ENCODE measurements at places on chromosomes 12 and 14.
A peak's percentile ranks its signal among the peaks of the same experiment; 100 is the strongest.

- DNase-seq: no peak
These were observed 71.6 kb downstream of the OTOGL start for GRCh38 chr12:80170915-80171314.

DNA sequence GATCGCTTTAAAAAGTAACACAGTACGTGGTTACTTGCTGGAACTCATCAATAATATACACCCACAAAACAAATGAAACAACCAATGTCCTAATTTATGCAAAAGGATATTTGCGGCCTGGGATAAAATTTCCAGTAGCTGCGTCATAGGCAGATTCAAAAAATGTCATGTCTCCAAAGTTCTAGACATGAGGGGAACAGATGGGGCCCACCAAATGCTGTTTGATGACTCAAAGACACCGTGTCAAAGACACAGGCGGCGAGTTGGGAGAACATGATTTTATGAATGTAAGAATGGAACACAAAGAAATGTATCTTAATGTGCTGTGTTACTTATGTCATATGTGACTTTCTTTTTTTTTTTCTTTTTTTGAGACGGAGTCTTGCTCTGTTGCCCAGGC is 34.3 kb upstream of the NCOR2 start:
- DNase-seq: no peak

- no peak for DNase-seq
These were observed 352.1 kb downstream of the ATP23 start for GRCh38 chr12:58293308-58293982.

GRCh38 chr14:79701371-79701770 is 509.9 kb downstream of the DIO2 start:
- no peak for DNase-seq

- DNase-seq: no peak
These were observed 8.5 kb upstream of the IL22 start for GRCh38 chr12:68261896-68262295.

GRCh38 chr12:113940357-113941207 is 25.5 kb downstream of the RBM19 start:
- DNase-seq: no peak

GRCh38 chr14:60204843-60205774 is 39.9 kb upstream of the DHRS7 start:
- no peak for DNase-seq

- DNase-seq: peak; percentile 88
These were observed 10.6 kb downstream of the CEP128 start for GRCh38 chr14:80930836-80931389.

- DNase-seq: no peak
These were observed 57.8 kb upstream of the ZDHHC17 start for GRCh38 chr12:76706101-76706500.

DNA sequence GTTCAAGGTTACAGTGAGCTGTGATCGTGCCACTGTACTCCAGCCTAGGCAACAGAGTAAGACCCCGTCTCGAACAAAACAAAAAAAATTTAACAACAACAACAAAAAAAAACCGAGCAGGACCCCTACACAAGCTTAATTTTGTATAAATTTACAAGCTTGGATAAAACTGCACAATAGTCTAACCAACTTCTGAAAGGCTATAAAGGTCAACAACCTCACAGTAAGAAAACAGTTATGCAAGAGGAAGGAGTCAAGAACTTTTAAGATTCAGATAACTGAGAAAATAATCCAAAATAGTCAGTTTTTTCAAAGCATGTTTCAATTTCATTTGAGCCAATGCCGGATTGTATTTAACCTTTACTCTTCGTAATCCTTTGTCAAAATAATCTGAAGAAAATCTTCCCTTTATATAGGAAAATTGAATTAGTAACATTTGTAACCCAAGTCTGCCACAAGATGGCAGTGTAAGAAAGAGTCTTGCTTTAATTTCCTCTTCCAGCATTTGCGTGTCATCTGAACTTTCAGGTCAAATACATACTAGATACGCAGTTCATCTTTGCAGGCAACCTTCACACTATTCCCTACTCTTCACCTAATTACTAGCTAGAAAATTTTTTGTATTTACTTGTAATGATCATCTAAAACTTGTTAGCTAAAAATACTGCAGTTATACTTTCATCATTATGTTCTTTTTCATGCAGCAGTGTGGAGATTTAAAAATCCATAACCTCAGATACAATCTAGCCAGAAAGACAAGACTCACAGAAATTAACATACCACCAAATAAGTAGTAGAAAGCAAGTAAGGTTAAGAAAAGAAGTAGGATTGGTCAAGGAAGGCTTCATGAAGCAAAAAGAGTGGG is 5.8 kb downstream of the CCNB1IP1 start:
- DNase-seq: peak; percentile 33

DNA sequence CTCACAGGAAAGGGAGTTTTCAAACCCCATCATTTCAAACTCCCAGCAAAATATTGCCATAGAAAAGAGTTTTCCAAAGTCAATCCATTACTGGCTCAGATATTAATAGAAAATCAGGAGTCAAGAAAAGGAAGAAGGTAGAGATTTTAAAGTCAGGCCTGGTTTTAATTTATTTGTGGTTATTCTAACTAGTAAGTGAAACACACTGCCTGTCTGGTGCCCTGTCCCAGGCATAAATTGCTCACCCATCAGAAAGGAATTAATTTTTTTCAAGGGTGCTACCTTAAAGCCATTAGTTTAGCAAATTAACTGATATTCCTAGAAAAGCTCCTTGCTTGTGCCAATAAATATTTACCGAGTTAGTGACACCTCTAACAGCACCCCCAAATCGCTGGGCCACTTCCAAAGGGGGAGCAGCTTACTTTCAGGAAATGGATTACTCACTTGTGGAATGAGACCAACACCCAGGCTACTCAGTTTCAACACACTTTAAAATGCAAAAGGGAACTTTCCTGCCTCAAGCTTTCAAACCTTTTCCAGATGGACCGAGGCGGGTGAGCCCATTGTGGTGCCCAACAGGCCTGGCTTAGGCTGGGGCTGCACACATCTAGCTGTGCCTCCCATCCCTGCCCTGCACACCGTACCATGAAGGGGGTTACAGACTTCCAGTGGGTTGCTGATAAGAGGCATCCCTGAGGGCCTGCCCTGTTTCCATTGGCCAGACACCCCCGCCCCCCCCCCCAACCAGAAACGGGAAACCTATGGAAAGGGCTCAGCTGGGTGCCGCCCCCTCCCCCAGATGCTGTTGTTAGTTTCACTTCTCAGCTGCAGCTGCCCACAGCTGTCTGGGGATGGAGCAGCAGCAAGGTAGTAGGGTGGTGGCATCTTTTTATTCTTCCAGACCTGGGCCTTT is 117.2 kb downstream of the SAMD4A start:
- DNase-seq: no peak

DNA sequence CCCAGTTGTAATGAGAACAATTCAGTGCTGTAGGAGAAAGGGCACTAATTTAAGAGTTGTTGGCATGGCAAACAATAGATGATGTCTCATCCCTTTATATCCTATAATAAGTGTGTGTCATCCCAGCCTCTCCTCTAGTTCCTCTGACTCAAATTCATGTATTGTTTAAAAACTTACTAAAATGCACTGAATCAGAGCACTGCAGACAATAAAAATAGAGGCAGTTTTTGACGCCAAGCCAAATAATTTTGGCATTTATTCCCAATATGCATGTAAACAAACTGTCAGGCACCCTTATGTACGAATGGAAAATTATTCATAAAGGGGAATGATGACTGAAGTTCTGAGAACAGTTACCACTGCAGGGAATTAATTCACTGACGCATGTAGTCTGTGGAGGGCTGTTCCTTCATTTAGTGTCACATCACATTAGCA is 57.9 kb upstream of the TMX1 start:
- no peak for DNase-seq

DNA sequence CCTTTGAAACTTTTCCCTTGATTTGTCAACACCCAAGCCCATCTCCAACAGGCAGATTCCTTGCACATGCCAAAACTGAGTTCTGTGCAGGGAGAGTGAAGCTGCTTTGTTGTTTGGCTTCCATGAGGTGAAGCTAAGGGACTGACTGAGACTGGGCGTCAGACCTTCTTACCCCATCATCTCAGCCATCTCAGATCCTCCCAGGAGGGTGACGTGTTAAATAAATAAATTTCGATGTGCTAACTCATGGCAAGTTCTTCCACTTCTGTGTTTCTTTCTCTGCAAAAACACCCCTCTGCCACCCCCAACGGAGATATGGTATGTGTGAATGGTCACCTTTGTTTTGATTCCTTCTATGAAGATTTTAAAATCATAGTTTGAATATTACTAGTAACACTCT is 17.8 kb downstream of the UTP20 start:
- no peak for DNase-seq

DNA sequence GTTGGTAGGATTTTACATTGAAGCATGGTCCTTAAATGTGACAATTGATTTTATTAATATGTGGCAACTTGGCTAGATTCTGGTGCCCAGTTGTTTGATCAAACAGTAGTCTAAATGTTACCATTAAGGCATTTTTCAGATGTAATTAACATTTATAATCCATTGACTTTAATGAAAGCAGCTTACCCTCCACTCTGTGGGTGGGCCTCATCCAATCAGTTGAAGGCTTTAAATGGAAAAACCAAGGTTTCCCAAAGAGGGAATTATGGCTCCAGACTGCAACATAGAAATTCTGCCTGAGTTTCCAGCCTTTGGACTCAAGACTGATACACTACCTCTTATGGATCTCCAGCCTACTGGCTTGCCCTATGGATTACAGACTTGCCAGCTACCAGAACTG is 1153.2 kb downstream of the BCL11B start:
- DNase-seq: no peak

- no peak for DNase-seq
These were observed 473 bp upstream of the TMEM19 start for GRCh38 chr12:71685312-71685906.

GRCh38 chr12:130521375-130522124 is 183.9 kb downstream of the PIWIL1 start:
- DNase-seq: no peak

GRCh38 chr12:101941306-101942249 is 64.2 kb downstream of the DRAM1 start:
- peak; percentile 41 for DNase-seq

DNA sequence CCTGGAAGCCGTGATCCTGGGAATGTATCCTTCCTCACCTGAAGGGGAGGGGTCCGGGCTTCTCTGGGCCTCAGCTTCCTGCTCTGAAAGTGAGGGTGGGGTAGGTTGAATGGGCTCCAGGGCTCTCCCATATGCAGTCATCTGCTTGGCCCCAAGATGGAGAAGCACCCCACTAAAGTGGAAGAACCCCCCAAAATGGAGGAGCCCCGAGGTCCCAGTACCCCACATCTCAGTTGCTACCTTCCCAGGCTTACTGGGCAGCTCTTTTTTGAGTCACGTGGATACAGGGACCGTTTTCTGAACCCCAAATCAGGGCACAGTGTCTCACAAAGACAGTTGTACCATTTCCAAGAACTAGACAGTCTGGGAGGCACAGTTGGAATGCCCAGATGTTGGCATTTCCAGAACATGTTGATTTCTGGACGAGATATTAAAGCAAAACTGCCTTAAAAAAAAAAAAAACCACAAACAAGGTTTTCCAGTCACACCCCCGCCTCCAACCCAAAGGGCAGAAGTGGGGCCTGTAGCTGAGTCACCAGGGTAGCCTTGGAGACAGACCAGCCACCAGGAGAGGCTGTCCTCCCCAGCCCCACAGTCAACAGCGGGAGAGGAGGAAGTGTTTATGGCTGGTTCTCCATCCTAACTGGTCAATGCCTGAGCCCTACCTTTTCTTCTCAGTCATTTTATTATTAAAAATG is 12.1 kb downstream of the VASH1 start:
- DNase-seq: no peak

- no peak for DNase-seq
These were observed 76.9 kb downstream of the PTCSC3 start for GRCh38 chr14:36099619-36100018.

Measured in MM.1S (cell line).